ENCODE measurements at places on chromosomes 5 and 9. TPM values are rescaled to one million over a fixed set of nuclear protein-coding genes. Genes with fewer than 3 reads are reported as not detected.

Gene PKD2L2
- total RNA-seq = not detected

DNA sequence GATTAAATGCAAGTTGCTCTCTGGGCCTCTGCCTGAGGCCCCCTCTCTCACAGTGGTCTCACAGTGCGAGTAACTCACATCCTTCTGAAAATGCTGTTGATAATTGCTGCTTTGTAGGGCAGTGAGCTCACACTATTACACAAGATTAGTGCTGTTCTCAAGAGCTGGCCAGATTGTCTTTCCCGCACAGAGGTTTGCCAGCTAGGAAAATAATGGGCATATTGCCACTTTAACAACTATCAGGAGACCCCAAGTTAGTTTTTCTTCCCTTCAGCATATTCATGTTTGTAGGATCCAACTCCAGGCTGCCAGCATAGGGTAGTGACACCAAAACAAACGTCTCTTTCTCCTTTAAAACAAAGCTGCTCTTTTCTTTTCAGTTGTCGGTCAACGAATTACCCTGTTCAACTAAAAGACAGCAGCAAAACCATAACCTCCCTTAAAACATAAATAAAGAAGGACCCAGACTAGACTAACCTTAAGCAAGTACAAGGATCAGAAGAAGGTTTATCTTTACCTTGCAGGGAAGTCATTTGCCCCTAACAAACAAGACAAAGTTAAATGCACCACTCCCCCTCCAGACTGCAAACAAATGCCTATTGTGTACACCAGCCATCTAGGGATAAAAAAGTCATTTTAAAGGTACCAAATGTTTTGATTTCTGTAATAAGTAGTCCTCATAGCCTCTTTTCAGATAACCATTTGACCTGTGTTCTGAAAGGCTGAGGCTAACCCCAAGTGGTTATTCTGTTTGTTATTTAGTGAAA lies 91.4 kb downstream of the VCAN start:
- DNase-seq = no peak
- H3K4me3 ChIP-seq = no peak overlapping the region
- H3K27ac ChIP-seq = no peak overlapping the region
- no peaks in the 10 kb centered on the region for H3K4me1 ChIP-seq
- H3K36me3 ChIP-seq = no peaks in the 10 kb centered on the region

DNA sequence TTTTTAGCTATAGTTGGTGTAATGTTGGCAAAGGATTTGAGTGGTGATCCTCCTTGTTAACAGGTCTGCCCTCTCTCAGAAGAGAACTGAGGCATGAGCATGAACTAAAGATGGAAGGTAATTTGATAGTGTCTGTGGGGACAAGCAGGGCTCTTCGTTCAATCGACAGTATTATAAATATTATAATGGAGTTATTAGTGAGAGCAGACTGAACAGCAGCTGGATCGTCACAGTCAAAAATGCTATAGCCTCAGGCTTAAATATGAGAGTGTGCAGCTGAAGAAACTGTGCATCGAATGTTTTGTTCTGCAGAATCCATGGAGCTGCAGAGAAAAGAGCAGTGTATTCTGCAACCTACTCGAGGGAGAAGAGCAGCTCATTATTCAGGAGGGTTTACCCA lies 757.3 kb downstream of the DNAH5 start:
- no peak overlapping the region for H3K27ac ChIP-seq
- DNase-seq = no peak
- no peaks in the 10 kb centered on the region for H3K27me3 ChIP-seq
- H3K4me1 ChIP-seq = no peaks in the 10 kb centered on the region
- no peaks in the 10 kb centered on the region for H3K36me3 ChIP-seq
- H3K4me3 ChIP-seq = no peak overlapping the region

DNA sequence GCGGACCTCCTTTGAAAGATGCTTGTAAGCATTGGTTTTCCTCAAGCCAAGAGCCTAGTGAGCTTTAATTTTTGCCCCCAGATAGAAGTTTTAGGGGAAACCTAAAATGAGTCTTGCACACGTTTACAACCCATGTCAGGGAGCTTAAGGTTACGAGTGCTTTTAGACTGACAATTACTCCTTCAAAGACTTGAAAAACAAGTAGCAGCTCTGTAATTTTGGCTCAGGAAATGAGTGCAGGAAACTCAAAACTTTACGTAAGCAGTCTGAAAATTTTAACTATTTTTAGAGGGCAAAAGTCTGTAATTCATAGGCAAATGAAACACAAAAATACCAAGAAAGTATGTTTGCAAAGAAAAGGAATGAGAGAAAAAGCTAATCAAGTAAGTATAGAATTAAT lies 36.8 kb downstream of the UBE2QL1 start:
- H3K27me3 ChIP-seq = no peaks in the 10 kb centered on the region
- H3K27ac ChIP-seq = no peak overlapping the region
- H3K4me3 ChIP-seq = no peak overlapping the region
- no peaks in the 10 kb centered on the region for H3K36me3 ChIP-seq
- DNase-seq = no peak

DNA sequence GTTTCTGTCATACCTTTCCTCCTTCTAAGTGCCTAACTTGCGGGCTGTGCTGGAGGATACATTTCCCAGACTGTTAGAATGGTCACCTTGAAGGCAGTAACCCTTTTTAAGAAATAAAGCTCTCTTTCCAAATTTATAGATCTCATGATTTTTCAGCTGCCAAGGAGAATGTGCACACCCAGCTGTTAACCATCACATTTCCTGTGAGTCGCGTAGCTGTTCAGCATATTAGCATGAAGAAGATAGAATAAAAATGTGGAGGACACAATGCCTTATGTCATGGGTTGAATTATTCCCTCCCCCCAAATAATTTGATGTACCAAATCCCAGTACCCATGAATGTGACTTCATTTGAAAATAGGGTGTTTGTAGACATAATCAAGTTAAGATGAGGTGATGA lies 729.4 kb downstream of the MTRR start:
- H3K36me3 ChIP-seq = no peaks in the 10 kb centered on the region
- H3K4me3 ChIP-seq = no peak overlapping the region

DNA sequence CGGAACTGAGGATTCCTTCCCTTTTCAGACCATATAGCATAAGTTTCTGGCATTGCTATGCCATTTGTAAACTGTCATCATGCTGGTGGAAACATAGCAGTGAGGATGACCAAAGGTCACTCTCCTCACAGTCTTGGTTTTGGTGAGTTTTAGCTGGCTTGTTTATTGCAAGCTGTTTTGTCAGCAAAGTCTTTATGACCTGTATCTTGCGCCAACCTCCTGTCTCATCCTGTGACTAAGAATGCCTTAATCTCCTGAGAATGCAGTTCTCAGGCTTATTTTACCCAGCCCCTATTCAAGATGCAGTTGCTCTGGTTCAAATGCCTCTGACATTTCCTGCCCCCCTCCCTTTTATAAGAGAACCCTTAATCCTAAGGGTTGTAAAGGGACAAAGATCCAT lies 26.7 kb upstream of the GRIA1 start:
- H3K4me1 ChIP-seq = no peaks in the 10 kb centered on the region
- no peaks in the 10 kb centered on the region for H3K36me3 ChIP-seq
- H3K27me3 ChIP-seq = no peaks in the 10 kb centered on the region
- H3K4me3 ChIP-seq = no peak overlapping the region
- no peak for DNase-seq

Gene SPATA31A3
- total RNA-seq = not detected

- no peaks in the 10 kb centered on the region for H3K4me1 ChIP-seq
- DNase-seq = no peak
- H3K27ac ChIP-seq = no peak overlapping the region
- no peak overlapping the region for H3K4me3 ChIP-seq
- H3K36me3 ChIP-seq = no peaks in the 10 kb centered on the region
Measured at GRCh38 chr5:82694711-82695285, 382.4 kb downstream of the TMEM167A start.

GRCh38 chr5:54663866-54664265 lies 146.3 kb downstream of the SNX18 start:
- H3K27ac ChIP-seq = no peak overlapping the region
- no peaks in the 10 kb centered on the region for H3K27me3 ChIP-seq
- no peak overlapping the region for H3K4me3 ChIP-seq
- H3K4me1 ChIP-seq = no peaks in the 10 kb centered on the region
- DNase-seq = no peak
- no peaks in the 10 kb centered on the region for H3K36me3 ChIP-seq

Gene PCDHB8
- total RNA-seq = not detected

Gene BRD8
- total RNA-seq = 62.6 TPM

Gene BOD1
- 25.1 TPM for total RNA-seq

DNA sequence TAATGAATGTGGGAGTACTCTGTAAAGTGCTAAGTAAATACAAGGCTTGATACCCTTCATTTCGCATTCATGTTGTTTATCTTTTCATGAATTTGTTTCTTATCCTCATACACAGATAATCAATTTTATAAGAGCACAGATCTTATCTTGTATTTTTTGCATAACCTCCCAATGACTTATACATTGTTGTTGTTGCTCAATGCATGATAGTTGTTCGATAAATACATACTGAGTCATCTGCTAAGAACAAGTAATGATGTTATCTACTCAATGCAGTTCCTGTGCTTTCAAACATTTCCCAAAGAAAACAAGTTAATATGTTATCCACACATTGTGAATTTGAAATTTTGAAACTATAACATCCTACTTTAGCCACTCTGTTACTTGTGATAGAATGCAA lies 60.7 kb downstream of the TAF11L14 start:
- H3K27me3 ChIP-seq = no peaks in the 10 kb centered on the region
- H3K4me1 ChIP-seq = no peaks in the 10 kb centered on the region
- no peaks in the 10 kb centered on the region for H3K36me3 ChIP-seq
- no peak for DNase-seq
- no peak overlapping the region for H3K4me3 ChIP-seq
